ENCODE measurements at places on chromosomes 5 and 9.

GRCh38 chr5:178462076-178462475, 128.1 kb downstream of the COL23A1 start:
- no peak for DNase-seq

DNA sequence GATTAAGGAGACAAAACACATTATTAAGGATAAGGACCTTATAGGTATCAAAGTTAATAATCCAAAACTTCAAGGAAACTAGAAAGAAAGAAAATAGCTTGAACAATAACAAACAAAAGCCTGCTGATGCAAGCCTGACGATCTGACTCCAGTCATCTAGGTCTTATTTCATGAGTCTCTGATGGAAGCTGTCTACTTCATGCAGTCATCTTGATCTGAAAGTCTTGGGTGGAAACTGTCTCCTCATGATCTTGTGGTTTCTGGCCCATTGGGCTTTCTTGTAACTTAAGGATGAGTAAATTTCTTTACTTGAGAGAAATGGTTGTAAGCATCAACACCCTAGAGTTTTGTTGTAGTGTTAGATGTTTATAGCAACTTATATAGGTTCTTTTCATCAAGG, 20.6 kb upstream of the PSIP1 start:
- DNase-seq: no peak

GRCh38 chr9:110290001-110290400, 33.7 kb upstream of the TXN start:
- DNase-seq: no peak

DNA sequence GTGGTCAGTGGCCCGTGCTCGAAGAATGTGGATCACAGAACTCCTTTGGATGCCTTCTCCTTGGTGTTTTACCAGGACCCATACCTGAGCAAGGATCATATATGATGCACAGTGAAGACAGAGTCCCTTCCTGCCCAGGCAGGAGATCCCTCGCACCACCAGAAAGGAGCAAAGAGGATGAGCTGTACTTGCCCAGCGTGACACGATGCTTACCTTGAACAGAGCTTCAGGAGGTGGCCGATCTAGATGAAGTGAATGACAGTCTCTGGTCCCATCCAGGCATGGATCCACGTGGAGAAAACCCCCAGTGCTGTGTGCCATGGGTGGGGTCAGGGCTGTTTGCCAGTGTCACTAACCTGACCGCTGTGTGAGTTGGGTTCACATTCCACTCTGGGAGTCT, 455.4 kb downstream of the GADD45G start:
- no peak for DNase-seq

DNA sequence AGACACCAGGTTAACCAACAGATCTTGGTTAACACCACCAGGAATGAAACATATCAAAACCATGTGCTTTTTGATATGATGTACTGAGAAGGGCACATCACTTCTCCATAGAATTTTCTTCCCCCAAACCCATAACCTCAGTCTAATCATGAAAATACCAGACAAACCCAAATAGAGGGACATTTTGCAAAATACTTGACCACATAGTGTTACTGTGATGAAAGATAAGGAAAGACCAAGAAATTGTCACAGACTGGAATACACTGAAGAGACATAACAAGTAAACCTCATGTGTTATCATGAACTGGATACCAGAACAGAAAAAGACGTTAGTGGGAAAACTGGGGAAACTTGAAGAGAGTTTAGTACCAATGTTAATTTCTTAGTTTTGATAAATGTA, 74.9 kb upstream of the VCAN start:
- no peak for DNase-seq
